ENCODE measurements at places on chromosomes 5 and 9.

- DNase-seq = no peak
These were observed 26.3 kb downstream of the PTGES2 start for GRCh38 chr9:128101231-128101661.

DNA sequence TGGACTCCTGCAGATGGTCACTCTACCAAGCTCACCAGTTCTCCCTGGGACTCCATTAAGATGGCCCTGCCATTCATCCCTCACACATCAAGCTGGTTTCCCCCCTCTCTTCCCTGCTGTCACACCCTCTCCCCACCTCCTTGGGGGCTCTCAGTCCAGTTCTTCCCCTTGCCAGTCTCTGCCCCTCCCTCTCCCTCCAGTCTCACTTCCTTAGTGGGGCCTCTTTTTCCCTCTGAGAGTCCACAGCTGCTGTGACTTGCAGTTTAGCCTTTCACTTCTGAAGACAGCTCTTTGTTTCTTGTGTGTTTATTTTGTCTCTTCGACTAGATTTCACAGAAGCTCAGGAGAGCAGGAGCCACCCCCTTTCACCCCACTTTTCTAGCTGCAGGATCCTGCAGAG is 10.5 kb downstream of the DOCK2 start:
- no peak for DNase-seq

GRCh38 chr5:178074266-178074952 is 38.9 kb upstream of the N4BP3 start:
- no peak for DNase-seq

DNA sequence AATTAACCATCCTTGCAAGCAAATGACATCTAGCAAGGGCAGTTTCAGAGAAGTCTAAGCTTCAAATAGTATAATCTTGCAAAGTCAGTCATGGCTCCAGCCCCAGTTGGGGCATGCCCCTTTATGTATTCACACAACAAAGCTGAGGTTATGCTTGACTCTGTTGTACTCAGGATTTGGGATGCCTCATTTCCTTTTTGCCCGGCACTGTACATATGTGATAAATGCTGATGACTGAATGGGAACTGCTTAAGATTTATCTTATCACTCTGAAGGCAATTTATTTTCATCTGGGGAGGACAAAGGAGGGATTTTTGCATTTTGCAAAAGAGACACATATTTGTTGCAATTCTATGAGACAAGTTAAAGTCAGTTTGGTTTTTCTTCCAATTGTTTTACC is 219.2 kb downstream of the TRPM3 start:
- DNase-seq = peak; percentile 39

DNA sequence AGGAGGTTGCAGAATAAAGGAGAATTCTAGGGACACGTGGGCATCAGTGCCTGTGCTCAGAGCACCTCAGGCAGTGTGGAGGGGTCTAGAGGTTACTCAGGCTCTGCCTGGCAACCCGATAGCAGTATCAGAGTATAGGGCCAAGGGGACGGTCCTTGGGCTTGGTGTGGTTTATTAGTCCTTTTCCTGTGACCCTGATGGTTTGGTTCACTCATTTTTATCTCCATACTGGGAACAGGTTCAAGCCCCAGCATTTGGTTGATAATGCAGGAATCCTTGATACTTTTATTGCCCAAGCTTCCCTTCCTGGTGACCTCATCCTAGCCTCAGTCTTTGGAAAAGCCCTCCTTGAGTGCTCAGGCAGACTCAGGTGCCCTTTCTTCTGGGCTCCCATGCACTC is 35.5 kb downstream of the FXN start:
- DNase-seq = no peak

DNA sequence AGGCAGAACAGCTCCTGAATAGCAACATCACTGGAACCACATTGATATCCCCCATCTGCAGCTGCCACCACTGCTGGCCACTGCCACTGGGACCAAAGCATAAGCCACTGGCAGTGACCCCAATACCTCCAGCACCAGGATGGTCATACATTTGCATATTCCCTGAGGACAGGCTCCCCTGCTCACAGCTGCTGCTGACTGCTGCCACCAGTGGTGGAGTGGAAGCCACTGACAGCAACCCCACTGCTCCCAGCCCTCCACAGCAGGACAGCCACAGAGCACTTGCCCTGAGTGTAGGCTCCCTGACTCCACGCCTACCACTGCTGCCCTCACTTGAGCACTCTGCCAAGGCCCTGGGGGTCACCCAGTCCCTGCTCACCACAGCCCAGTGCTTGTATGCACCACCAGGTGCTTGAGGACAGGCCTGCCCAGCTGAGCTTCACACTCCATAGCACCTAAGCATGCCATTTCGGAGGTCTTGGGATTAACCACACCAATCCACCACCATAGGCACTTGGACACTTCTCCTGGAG is 327.4 kb upstream of the RPS23 start:
- no peak for DNase-seq

- DNase-seq = no peak
These were observed 29.6 kb downstream of the MAML1 start for GRCh38 chr5:179762079-179762780.

DNA sequence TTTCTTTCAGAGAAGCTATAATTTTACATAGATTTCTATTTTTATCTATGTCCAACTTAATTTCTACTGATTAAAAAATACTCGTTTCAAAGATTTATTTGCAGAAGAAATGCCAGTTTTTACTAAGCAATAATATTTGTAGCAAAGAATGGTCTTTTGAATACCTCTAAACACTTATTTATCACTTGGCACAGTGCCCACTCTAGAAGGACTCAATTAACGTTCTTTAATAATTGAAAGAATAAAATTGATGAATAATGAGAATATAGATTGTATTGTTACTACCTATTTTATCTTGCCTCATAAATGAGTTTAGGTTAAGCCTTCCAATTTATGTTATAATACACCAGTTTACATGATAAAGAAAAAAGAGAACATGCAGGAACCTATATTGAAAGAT is 889.7 kb upstream of the CDH9 start:
- DNase-seq = no peak

- DNase-seq = no peak
These were observed 8.0 kb downstream of the GCNT4 start for GRCh38 chr5:75044406-75044805.

GRCh38 chr9:38649731-38650363 is 29.5 kb upstream of the ANKRD18A start:
- no peak for DNase-seq

- no peak for DNase-seq
These were observed 121.1 kb upstream of the ASTN2 start for GRCh38 chr9:117535973-117536372.

- DNase-seq = no peak
These were observed 471.8 kb upstream of the C9orf72 start for GRCh38 chr9:28045051-28045450.

- peak; percentile 71 for DNase-seq
These were observed 960 bp downstream of the CANX start for GRCh38 chr5:179699616-179700237.

GRCh38 chr5:169595172-169595820 is 11.7 kb downstream of the SPDL1 start:
- no peak for DNase-seq

DNA sequence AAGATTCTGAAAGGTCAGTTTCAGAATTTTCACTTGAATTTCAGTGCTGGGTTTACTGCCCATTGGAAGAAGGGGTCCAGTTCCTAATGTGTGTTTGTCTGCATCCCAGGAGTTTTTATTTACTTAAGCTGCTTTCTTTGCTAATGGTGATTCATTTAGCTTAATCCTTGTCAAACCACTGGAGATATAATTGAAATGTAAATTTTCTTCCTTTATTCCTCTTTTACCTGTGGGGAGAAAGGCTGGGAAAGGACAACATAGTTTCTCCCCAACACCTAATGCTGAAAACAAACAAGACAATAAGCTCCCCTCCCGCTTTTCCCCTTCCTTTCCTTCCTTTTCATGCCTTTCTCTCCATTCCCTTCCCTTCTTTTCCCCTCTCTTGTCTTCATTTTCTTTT is 185.8 kb downstream of the KCTD16 start:
- DNase-seq = no peak

GRCh38 chr9:93295456-93296076 is 111.6 kb downstream of the WNK2 start:
- no peak for DNase-seq

DNA sequence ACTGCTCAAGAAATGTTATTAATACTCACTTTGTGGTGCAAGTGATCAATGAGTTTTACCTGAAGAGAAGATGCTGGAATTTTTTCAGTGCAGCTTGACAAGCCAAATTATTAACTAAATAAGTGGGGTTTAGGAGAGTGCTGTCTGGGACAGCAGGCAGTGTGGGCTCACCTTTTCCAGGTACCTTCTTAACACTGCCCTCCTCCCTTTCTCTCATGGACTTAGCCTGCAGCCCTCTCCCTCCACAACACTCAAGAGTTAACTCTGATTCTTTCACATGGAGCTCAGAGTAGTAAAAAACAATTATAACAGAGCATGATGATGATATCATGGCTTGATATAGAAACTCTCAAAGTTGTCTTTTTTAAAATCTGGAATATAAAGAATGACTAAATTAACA is 404.8 kb upstream of the SLC30A5 start:
- DNase-seq = no peak

- DNase-seq = peak; percentile 91
These were observed 4.5 kb downstream of the DUSP1 start for GRCh38 chr5:172766287-172767108.

GRCh38 chr5:124234770-124235562 is 511.5 kb downstream of the ZNF608 start:
- DNase-seq = no peak

GRCh38 chr9:92424340-92424739 is at the start of gene OMD:
Gene OMD, minus strand, starts transcription at chr9:92424471. Its CDS starts 6,913 bp downstream, at chr9:92417558.
- DNase-seq = no peak

GRCh38 chr9:130197888-130198287 is 25.7 kb downstream of the NCS1 start:
- DNase-seq = no peak

DNA sequence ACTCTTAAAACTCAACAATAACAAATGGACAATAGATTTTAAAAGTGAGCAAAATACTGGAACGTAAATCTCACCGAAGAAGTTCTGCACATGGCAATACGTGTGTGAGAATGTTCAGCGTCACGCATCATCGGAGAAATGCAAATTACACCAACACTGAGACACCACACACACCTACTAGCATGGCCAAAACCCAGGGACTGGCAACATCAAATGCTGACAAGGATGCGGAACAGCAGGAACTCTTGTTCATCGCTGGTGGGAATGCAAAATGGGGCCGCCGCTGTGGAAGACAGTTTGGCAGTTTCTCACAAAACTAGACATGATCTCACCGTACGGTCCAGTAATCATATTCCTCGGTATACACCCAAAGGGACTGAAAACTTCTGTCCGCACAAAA is 21.6 kb upstream of the CLPTM1L start:
- no peak for DNase-seq

GRCh38 chr5:40071870-40072269 is 607.8 kb upstream of the PTGER4 start:
- DNase-seq = peak; percentile 32

DNA sequence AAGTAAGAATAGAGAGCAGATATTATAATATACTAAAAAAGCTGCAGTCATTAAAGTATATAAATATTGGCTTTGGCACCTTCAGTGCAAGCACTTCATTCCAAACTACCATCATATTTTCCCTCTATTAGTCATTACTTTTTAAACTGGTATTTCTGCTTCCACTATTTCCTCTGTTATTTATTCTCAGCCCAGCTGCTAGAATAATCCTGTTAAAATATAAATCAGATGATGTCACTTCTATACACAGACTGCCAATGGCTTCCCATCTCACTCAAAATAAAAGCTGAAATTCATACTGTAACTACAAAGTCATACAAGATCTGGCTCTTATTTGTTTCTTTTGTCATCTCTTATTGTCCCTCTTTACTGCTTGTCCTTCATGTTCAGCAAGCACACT is 432.9 kb downstream of the TLE4 start:
- no peak for DNase-seq

DNA sequence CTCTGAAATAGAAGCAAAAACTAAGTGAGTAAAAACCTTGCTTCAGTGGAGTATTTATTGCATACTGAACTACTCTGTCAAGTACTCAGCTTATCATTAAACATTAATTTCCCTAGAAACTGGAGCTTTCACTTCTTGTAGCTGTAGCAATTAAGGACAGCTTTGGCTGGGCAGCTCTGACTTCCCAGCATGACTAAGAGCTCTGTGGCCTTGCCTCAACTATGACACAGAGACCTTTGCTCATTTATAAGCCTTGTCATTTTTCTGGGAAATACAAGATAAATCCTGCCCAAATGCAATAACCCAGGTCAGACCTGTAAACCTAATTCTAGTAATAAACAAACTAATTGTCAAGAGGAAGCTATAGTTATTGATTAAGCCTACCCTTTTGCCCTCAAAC is 65.4 kb upstream of the STK32A start:
- no peak for DNase-seq

DNA sequence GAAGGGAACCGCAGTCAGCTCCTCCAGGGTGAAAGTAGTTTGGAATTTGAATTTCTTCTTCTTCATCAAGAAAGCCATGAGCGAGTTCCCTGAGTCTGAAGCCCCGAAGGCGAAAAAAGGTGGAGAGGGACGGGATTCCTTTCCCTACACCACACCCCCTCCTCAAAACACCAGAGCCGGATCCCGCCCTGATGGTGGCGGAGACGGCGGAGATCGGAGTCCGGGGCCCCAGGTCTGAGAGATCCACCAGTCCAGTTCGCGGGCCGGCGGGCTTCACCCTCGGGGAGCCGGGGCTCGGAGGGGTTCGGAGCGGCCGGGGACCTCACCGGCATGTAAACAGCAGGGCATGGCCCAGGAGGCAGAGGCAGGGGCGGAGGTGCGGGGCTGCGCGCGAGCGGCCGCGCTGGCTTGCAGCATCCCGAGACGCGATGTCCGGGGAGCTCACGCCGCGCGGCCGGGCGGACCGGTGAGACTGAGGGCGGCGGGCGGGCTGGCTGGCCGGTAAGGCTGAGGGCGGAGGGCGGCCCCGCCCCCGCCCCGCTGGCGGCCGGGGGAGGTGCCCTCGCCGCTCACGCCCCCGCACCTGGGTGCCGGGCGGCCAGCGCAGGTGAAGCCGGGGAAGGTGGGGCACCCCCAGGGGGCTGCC is 606 bp downstream of the EEIG1 start:
- DNase-seq = peak; percentile 36

DNA sequence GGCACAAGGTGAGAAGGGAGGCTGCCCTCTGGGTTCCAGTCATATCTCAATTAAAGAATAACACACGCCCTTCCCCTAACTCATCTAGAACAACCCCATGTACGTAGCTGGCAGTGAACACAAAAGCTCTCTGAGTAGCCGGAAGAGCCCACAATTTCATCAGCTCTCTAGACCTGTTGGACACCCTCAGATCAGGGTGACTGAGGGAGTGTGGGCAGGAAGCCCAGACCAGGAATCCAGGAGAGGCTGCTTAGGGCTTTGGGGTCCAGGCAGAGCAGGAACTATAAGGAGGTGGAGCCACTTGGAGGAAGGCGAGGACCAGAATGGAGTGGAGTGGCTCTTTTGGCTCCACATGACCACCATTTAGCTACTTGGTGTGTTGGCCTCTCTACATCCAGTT is 237.4 kb downstream of the NR3C1 start:
- no peak for DNase-seq

- peak; percentile 91 for DNase-seq
These were observed 470.6 kb upstream of the MPDZ start for GRCh38 chr9:13750061-13750460.

Measured in dermis blood vessel endothelial cell (primary cell).